ENCODE measurements at places on chromosomes 1 and 21.

GRCh38 chr1:174266476-174266875, 107.2 kb downstream of the RABGAP1L start:
- DNase-seq, result no peak

GRCh38 chr1:156117414-156118176, 3.1 kb downstream of the LMNA start:
- no peak for DNase-seq

DNA sequence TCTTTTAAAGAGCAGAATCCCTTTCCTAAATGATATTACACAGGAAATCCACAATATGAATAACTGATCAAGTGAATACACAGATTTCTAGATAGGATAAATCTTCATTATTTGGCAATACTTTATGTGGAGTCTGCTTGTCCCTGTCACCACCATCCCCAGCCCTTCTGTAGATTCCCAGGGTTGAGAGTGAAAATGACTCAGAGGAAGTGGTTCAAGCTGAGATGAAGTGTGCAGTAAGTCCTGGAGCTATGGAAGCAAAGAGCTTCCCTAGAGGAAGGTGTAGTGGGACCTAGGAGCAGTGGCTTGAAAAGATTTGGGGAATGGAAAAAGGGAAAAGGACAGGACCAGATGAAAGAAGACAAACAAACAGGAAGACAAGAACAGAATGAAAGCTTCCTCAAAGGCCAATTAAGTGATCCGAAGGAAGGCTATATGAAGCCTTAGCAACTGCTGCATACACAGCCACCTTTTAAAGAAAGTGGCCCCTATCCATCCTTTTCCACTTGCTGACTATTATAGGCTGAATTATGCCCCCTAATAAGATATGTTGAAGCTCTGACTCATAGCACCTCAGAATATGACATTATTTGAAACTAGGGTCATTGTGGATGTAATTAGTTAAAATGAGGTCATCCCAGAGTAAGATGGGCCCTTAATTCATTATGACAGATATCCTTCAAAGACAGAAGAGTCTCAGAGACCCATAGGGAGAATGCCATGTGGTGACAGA, 96.5 kb upstream of the CAMK1G start:
- DNase-seq, result no peak

DNA sequence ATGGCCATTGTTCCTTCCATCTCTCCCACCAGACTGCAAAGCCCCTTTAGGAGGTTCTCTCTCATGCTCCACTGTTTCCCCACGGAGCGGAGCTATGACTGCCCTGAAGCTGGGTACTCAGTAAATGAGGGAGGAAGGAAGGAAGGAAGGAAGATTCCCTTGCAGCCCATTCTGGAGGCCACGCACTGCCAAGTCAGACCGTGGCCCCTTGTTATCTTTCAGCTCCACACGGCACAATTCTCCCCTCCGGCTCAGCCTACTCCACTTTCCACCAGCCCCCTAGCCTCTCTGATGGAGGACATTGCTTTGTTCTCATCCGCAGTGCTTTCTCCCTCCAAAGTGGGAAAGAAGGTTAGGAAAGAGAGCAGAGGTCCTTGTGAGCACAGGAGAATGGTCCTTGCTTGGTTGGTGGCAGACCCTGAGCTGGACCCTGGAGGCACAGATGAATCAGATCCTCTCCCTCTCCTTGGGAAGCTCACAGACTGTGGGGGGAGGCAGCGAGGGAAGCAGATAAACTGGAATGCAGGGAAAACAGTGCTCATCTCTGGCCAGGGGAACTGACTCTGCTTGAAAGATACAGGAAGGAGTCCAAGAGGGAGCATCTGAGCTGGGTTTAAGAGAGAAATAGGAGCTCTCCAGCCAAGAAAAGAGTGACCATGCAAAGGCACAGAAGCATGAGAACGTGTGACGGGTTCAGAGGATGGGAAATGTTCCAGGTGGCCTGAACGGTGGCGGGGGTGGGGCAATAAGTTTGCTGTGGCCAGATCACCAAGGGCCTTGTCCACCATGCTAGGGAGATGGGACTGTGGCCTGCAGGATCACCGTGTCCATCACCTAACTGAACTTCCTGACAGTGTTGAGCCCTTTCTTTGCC, 52.6 kb downstream of the GLIS1 start:
- DNase-seq, result no peak

DNA sequence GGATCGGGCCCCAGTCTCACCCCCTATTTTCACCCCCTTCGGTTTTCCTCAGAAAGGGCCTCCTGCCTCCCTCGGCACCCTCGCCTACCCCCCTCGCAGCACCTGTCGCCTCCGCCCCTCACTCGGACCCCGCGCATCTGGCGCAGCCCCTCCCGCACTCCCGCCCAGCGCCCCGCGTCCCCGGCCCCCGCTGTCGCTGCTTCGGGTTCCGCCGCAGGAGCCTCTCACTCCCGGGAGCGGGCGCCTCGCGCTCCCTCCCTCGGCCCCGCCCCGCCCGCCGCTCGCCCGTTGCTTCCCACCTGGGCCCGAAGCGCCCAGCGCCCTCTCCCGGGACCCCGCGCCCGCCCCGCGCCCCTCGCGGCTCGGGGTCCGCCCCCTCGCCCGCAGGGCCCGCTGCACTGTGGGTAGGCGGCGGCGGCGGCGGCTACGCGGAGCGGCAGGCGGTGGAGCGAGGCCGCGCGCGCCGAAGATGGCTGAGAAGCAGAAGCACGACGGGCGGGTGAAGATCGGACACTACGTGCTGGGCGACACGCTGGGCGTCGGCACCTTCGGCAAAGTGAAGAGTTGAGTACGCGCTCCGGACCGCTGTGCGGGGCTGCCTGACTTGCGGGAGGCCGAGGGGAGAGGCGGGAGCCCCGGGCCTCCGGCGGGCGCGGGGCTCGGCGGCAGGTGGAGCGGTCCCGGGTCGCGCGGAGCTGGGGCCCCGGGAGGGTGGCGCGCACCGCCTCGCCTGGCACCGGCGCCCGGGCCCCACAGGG, at the start of gene PRKAA2:
Gene PRKAA2 (plus strand): TSS at position 396 of the 758 bp plus-strand sequence. CDS start 74 bp downstream, at position 470.
- peak; percentile 10 for DNase-seq

GRCh38 chr1:37288900-37289299, 185.5 kb upstream of the ZC3H12A start:
- peak; percentile 67 for DNase-seq

DNA sequence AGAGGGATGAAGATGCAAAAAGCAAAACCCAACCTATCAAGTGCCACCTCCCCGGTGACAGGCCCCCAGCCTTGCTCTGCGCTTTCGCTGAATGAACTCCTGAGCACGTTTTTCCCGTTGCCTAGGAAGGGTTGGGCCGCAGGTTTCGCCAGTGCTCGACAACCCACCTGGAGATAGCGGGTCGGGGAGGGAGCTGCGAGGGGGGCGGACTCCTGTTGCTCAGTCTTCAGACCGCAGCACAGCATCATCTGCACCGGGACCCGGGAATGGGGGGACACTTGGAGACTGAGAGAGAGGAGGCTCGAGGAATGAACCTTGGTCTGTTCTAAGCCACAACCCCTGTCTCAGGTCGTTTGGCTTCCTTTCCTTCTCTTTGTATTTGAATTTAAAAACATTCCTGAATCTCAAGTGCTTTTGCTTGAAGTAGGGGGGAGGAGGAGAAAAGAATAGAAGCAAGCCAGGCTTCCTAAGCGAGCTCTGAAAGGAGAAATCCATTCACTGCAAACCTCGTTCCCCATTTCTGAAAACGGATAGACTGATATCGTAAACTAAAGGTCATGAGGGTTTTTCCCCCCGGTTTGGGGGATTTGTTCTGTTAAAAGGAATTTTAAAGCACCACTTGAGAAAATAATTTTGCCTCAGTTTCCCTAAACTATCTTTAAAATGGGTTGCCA, 1.2 kb downstream of the AK5 start:
- no peak for DNase-seq

- no peak for DNase-seq
Measured at GRCh38 chr1:197390856-197391255, 122.8 kb downstream of the CRB1 start.

- DNase-seq, result no peak
Measured at GRCh38 chr1:111878091-111878490, 111.4 kb downstream of the KCND3 start.

- DNase-seq, result no peak
Measured at GRCh38 chr1:221515496-221515895, 226.4 kb downstream of the DUSP10 start.

- no peak for DNase-seq
Measured at GRCh38 chr1:24779689-24780464, 34.6 kb downstream of the CLIC4 start.

GRCh38 chr1:112581586-112582192, 37.3 kb downstream of the ST7L start:
- no peak for DNase-seq

GRCh38 chr1:158150523-158150922, 30.2 kb upstream of the CD1D start:
- DNase-seq, result no peak

DNA sequence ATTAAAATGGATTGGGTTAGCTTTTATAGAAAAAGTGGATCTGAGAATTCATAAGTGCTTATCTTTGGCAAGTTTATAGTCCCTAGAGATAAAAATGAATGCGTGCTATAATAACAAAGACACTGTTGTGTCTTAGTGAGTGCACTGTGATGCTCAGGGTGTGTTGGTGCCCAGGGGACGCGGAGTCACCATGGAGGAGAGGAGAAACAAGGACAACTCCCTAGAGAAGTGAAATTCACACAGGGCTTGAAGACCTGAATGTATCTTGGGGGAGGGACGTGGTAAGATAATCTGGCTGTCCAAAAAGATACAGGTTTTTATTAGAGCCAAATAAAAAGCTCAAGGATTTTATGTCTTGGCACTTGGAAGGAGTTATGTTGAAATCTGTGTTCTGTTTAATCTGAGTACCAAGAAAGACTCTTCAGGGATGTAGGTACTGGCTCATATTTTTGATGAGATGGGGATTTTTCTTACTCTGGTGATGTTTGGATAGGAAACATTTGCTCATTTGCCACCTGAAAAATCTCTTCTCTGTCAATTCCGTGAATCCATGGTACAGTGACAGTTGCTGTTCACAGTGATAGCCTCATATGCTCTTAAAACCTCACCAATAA, 9.6 kb downstream of the SMYD2 start:
- DNase-seq, result no peak

DNA sequence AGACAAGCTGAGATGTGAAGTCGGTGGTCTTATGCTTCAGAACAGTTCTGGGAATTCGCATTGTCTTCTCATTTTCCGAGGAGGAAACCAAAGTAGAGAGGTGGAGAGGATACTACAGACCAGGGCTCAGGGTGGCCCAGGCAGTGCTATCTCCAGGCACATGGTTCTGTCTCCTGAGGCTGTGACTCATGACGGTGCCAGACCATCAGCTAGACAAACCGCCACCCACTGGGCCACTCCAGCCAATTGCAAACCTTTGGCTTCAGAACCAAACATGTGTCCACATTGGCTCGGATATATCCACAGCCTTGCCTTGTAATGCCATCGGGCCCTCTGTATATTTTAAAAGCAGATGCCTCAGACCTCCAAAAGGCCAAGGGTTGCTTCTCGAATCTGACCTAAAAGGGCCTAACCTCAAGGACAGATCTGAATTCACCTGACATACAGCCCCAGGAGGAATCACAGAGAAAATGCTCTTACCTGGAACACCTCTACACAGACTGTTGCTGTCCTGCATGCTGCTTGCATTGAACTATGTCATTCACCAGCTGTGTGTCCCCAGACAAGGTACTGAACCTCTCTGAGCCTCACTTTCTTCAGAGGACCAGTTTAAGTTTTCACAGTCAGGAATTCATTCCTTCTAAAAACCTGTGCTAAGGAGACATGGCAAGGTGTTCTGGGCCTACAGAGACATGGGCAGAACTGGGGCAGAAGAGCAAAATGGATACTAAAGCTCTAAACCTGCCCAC, 224.9 kb upstream of the JUN start:
- no peak for DNase-seq

DNA sequence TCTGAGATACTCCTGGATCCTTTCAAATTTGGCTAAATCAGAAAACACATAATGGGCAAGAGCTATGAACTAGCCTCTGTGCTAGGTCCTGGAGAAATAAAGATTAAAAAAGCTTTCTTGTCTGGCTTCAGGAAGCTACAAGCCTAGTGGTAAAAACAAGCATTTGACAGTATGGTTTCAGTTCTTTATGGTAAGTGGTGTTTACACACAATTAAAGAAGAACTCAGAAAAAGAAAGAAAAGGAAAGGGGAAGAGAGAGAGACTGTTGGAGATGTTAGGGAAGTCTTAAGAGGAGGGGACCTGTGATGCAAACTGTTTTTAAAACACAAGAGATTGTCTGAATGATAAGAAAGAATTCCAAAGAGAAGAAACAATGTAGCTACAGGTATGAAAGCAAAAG, 1.8 kb downstream of the OR10J1 start:
- no peak for DNase-seq

- DNase-seq, result no peak
Measured at GRCh38 chr1:152487871-152488270, 22.7 kb upstream of the LCE5A start.

DNA sequence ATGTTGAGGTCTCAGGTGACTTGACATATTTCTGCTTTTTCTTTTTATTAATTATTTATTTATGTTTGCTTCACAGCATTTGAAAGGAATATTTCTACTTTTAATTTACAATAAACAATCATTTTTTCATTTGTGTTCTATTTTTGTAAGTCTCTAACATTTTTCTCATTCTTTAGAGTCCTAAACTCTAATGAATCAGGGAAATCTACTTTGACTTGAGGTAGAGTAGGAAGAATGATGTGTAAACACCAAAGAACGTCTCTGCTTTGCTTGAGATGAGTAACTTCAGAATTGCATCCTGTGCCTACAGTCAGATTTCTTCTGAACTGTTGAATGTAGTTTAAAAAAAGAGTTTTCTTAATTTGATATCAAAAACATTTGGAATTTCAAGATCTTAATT, 65.2 kb downstream of the CNST start:
- DNase-seq, result no peak

DNA sequence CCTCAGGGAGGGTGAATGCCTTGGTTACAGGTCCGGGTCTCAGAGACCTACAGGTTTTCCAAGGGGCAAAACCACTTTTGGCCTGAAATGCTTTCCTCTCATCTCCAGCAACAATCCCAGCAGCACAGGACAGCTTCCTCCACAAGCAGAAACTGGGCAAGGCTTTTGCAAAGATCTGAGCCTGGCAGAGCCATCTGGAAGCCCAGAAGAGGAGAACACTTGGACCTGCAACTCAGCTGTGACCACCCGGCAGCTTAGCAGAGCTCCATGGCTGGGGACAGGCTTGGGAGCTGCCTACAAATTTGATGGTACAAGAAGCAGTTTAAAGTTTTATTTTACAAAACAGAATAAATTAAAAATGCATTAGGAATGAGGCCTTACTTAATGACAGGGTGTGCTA, 90.0 kb upstream of the KCND3 start:
- DNase-seq, result no peak

GRCh38 chr1:56666112-56666608, 21.0 kb downstream of the PRKAA2 start:
- no peak for DNase-seq
